Activated CD8-positive, alpha-beta memory T cell treated with anti-CD3 and anti-CD28 coated beads for 48 hours (primary cell): ENCODE measurements at places on chromosomes 7 and 10.
A peak's percentile ranks its signal among the peaks of the same experiment; 100 is the strongest.

DNA sequence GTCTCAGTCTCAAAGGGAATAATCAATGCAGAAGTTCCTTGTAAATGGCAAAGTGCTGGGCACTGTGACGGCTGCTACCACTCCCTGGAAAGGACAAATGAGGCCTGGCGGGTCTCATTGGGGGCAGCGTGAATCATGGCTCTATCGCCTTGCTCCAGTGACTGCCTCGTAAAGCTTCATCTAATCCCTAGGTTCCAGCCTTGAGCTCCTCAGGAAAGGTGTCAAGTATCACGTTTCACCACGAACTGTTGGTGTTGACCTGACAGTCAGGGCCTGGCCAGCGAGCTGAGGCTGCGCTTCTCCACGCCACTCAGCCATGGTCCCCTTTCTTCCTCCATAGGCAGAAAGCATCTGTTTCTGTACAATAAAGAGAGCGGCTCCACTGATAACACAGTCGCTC is 126.7 kb upstream of the ZNF32 start:
- no peak for DNase-seq

DNA sequence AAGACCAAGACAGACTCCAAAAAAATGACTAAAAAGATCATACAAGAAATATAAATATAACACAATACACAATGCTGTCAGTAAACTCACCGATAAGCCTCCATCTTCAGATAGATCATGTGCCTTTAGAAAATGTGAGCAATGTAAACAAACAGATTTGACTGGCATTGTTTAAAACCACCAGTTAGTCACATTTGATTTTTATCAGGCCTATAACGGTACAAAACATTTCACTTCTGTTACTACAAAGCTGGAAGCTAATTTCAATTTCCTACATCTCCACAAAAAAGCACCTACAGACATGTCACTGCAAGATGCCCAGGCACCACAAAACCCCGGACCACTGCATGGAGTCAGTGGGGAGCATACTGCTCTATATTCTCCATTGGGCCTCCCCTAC is 18.9 kb downstream of the SGMS1 start:
- DNase-seq = no peak

GRCh38 chr10:85735997-85736396 is 630.6 kb downstream of the GRID1 start:
- no peak for DNase-seq

- no peak for DNase-seq
Measured at GRCh38 chr10:86451604-86451960, 70.0 kb downstream of the WAPL start.

DNA sequence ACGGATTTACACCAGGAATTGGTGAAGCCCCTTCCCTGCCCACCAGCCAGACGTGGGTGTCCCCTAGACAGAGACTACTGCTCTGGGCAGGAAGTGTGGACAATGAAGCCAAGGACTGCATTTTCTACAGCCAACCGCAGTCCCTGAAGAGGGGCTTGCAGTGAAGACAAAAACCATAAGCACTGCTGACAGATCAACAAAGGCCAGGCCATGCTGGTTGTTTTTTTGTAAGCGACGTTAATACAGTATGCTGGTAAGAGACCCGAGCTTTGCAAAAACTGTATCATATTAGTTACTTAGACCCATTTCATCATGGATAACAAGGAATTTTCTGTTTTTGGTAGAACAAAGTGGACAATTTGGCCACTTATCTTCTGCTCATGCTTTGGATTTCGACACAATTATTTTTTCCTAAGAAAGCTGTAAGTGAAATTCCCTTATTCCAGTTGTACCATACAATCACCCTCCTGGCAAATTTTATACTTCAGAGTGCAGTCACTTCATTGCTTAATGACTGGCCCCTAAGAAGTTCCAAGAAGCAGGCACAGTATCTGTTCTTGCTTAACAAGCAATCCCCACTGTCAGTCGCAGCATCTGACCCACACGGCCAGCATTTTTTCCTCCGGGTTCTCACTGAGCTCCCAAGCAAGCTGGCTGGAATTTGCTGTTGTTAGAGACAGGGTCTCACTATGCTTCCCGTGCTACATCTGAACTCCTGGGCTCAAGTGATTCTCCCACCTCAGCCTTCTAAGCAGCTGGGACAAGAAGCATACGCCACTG is 163.5 kb downstream of the PARD3 start:
- no peak for DNase-seq

GRCh38 chr10:98539578-98539977 is 92.8 kb upstream of the HPS1 start:
- no peak for DNase-seq

- no peak for DNase-seq
Measured at GRCh38 chr10:15015451-15015850, 28.3 kb upstream of the OLAH start.

DNA sequence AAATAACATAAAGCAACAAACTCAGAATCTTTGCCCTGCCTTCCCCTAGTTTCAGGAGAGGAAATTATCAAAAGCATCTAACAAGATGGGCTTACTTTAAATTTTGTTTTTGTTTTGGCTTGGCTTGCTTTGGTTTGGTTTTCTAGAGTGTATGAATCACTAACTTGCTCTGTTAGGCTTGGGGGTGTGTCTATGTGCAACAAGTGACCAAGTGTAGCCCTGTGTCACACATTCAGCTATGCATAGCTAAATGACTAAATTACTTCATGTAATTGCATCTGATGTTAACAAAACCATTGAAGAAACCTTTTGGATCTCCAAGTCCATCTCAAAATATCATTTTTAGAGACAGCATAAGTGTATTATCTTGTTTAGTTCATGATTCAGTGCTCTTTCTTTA is 251.0 kb downstream of the TFEC start:
- DNase-seq = no peak

DNA sequence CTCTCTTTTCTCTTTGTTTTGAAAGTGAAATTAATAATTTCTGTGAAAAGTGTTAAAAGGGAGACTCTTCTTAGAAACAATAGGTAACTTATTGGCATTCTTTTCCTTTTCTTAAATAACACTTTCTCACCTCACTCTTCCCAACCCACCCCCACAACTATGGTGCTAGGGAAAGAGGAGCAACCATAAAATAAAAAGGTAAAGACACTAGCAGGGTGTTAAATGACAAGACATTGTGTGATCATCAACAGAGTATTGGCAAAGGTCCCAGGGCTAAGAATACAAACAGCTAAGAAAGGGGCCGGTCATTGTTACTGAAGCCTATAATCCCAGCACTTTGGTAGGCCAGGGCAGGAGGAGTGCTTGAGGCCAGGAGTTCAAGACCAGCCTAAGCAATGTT is 183.7 kb downstream of the NEBL start:
- no peak for DNase-seq

DNA sequence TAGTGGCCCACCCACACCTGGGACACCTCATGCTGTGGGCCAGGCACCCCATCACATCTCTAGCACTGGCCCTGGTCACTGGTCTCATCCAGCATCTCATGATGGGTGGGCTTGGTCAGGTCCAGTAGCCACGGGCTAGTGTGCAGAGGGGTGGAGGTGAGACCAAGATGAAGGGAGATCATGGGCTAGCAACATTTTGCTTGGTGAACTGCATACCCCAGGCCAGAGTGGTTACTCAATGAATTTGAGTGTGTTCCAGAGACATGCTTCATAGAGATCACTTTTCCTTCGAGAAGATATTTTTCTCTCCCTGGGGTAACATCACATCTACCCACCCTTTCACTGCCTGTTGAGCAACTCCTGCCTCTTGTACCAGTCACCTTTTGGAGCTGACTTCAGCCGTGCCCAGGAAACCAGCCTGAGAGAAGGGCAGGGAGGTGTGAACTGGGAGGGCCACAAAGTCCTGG is 44.2 kb downstream of the MINDY4 start:
- DNase-seq = no peak

DNA sequence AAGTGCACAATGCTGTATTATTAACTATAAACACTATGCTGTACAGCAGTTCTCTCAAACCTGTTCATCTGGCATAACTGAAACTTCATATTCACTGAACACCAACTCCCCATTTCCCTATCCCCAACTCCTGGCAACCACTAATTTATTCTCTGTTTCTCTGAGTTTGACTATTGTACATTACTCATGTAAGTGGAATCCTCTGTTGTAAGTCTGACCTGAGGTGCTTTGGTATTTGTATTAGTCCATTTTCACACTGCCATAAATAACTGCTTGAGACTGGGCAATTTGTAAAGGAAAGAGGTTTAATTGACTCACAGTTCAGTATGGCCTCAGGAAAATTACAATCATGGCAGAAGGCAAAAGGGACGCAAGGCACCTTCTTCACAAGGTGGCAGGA is 266.3 kb downstream of the PPP1R3A start:
- DNase-seq = no peak

DNA sequence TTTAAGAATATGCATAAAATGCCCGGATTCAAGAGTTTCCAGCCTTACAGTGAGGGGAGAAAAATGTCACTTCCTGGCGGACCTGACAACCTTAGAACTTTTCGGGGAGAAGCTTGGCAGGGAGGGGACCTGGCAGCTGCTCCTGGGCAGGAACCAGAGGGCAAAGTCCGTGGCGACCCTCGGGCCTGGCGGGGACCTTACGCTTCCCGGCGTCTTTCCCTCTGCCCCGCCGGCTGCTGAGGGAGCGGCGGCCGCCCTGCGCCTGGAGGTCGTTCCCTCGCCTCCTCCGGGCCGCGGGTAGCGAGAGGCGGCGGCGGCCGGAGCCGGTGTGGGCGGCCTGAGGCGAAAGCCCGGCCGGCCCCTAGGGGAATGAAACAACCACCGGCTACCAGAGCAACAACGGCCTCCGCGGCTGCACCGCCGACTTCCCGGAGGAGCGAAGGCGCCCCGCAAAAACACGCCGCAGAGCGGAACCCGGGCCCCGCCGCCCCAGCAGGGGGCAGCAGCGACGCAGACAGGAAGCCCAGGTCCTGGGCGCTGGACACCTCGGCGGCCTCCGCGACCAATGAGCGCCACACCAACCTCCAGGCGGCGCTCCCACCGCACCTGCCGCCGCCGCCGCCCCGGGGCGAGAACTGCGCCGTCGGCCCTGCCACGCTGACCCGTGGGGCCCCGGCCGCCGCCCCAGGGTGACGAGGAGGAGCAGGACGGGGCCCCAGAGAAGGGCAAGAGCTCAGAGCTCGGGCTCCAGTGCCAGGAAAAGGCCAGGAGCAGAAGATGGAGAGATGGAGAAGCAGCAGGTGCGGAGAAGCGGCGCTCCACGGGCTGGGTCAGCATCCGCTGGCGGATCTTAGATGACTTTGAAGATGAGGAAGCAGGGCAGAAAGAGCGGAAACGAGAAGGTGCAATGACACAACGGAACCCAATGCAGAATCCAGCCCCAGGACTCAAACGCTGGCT is 10.5 kb upstream of the ACSM6 start:
- peak; percentile 54 for DNase-seq

- no peak for DNase-seq
Measured at GRCh38 chr7:27217951-27218350, 18.1 kb upstream of the HOXA13 start.

- DNase-seq = no peak
Measured at GRCh38 chr10:96407560-96408069, 48.8 kb upstream of the OPALIN start.

DNA sequence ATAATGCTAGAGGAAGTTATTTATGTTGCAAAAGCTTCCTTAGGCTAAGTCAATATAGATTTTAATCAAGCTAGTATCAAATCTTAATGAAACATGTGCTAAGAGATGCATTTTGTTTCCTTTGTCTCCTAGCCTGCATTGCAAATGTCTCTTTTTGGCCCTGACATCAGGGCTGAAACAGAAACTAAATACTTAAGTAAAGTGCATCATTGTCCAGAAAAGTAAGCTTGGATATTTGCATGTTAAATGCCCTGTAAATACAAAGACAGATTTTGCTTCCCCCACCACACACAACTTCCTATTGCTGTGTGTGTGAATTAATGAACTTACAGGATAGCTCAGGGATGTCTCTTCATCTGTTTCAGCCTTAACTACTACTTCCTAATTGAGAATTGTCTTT is 10.0 kb upstream of the STAMBPL1 start:
- DNase-seq = no peak

GRCh38 chr10:131708225-131708880 is 192.5 kb upstream of the PPP2R2D start:
- no peak for DNase-seq

DNA sequence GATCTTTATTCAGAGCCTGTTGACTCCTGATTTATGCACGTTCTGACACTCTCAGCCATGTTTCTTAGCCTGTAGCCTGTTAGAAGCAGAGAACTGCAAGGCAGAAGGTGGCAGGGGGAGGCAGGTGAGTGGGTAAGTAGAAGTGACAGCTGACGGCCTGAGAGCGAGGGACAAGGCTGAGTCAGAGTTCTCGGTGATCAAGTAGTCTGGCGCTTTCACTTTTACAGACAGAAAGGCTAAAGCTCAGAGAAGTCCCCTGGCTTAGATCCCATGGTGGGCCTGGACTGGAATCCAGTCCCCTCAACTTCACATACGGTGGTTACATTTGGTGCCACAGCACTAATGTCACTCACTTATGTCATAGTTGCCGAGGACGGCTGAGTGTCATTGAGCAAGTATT is 139.0 kb downstream of the TACC2 start:
- DNase-seq = no peak

- no peak for DNase-seq
Measured at GRCh38 chr10:11424456-11425295, 186.8 kb downstream of the USP6NL start.

GRCh38 chr10:49197171-49197570 is 9.0 kb upstream of the TMEM273 start:
- DNase-seq = no peak
